ENCODE measurements at places on chromosomes 16 and 17.

- DNase-seq, result no peak
These were observed 144.0 kb downstream of the PRKCA start for GRCh38 chr17:66446419-66446818.

DNA sequence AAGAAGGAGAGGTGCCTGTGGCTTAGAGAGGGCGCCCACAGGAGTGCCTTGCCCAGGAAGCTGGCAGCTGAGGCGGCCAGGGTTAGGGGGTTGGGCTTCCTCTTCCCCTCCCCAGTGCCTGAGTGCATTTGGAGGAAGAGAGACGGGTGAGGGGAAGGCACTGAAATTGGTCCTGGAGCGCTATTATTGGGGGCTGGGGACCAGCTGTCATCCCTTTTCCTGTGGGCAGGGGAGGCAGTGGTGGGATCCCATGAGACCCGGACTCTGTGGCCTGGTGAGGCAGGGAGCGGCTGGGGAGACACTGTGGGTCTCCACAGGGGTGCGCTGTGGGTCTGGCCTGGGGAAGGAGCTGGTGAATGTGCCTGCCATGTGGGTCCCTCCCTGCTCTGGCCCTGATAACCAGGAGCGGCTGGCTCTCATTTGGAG lies 259.7 kb downstream of the SEC14L1 start:
- peak; percentile 27 for DNase-seq

DNA sequence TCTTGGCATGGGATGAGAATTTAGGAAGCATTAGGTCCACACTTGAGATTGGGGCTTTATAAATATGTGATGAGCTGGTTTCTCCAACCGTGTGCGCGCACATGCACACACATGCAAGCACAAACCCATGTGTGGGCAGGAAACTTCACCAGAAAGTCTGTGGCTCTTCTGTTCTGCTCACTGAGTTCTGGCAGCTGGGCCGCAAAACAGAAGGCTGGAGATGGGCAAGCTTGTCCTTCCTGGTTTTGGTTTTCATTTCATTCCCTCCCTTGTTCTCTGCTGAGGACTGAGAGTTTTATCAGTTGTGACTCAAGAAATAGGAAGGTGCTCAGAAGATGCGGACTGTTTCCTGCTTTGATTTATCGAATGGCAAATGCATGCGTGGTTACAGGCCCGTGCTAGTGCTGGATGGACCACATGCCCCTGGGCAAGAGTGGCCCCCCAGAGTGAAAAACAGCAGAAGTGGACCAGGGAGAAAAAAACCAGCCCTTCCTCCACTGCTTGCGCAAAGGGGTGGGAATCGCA lies 14.1 kb downstream of the MAP3K14 start:
- no peak for DNase-seq

- DNase-seq, result no peak
These were observed 3.3 kb downstream of the GRN start for GRCh38 chr17:44348234-44348987.

- no peak for DNase-seq
These were observed 56.7 kb upstream of the MED9 start for GRCh38 chr17:17420082-17420481.

- DNase-seq, result peak; percentile 37
These were observed 18.2 kb downstream of the SCN4A start for GRCh38 chr17:63954402-63955063.

- DNase-seq, result no peak
These were observed 63.6 kb upstream of the TBX2 start for GRCh38 chr17:61335845-61336655.

DNA sequence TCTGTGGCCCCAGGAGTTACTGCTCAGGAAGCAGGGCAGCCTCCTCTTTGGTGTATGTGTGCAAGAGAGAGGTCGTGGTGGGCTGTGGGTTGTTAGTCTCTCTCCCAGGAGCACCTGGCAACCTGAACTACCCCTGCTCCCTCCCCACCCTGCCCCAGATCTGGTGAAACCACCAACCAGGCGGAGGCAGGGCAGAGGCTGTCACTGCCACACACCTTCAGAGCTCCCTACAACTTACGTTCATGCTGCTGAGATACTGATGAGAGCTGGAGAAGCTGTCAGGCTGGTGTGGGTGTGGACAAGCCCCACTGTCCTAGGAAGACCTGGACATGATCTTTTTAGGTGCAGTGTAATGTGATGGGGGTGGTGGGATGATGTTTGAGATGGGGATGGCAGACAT lies 24.3 kb downstream of the GOSR2 start:
- DNase-seq, result no peak

DNA sequence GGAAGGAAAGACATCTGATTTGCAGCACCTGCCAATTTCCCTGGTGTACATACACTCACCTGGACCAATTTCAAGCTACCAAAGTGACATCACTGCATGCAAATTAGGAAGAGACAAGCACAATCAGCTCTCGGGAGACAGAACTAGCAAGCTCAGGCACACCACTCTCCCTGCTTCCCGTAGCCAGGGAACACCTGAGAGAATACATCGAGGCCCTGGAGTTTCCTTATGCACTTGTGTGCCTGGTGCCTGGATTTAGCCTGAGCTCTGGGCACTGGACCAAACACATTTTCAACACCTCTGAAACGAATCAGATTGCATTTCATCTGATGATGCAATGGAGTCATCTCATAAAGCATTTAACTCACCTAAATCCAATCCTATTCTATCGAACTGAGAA lies 110.5 kb downstream of the HS3ST2 start:
- DNase-seq, result no peak

- no peak for DNase-seq
These were observed 20.0 kb upstream of the ITGAX start for GRCh38 chr16:31334934-31335333.

GRCh38 chr16:72689851-72690250 lies 358.1 kb downstream of the ZFHX3 start:
- DNase-seq, result no peak

DNA sequence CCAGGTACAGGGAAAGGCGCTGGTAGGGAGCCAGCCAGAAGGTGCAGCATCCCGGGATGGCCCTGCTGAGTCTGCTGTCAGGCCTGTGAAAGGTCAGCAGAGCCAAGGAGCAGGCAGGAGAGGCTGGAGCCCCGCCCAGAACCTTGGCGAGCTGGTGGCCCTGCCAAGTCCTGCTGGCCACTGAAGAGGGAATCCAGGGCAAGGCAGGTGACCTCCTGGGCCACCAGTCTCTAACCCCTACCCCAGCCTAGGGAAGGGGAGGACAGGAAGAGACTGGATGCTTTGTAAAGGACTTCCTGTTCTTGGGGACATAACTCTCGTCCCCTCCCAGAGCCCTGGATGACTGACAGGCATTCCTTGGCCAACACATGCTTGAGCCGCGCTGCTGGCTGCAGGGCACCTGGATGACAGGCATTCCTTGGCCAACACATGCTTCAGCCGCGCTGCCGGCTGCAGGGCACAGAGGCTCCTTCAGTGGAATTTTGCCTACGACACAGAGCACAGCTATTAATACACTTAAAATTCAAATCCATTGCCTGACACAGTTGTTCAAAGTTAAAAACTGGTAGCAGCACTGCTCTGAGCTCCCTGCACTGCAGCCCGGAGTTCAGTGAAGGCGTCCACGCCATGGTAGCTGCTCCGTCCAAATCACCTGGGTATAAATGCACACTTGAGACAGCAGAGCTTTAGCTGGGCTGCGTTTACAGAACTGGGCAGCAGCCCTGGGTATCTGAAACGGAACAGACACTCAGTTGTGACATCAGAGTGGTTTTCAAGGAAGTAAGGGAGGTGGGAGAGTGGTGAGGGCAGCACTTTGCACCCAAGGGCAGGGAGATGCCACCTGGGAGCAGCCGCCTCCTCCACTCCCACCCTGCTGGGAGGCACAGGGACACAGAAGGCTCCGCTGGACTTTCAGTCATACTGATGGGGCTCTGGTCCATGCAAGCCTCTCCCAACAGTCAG lies 2.0 kb upstream of the BRICD5 start:
- no peak for DNase-seq

- DNase-seq, result no peak
These were observed 203.5 kb upstream of the GOT2 start for GRCh38 chr16:58937661-58938060.

GRCh38 chr16:85464383-85465305 lies 148.5 kb upstream of the GSE1 start:
- DNase-seq, result peak; percentile 32

GRCh38 chr17:68290268-68290954 lies 516 bp downstream of the SLC16A6 start:
- peak; percentile 20 for DNase-seq

DNA sequence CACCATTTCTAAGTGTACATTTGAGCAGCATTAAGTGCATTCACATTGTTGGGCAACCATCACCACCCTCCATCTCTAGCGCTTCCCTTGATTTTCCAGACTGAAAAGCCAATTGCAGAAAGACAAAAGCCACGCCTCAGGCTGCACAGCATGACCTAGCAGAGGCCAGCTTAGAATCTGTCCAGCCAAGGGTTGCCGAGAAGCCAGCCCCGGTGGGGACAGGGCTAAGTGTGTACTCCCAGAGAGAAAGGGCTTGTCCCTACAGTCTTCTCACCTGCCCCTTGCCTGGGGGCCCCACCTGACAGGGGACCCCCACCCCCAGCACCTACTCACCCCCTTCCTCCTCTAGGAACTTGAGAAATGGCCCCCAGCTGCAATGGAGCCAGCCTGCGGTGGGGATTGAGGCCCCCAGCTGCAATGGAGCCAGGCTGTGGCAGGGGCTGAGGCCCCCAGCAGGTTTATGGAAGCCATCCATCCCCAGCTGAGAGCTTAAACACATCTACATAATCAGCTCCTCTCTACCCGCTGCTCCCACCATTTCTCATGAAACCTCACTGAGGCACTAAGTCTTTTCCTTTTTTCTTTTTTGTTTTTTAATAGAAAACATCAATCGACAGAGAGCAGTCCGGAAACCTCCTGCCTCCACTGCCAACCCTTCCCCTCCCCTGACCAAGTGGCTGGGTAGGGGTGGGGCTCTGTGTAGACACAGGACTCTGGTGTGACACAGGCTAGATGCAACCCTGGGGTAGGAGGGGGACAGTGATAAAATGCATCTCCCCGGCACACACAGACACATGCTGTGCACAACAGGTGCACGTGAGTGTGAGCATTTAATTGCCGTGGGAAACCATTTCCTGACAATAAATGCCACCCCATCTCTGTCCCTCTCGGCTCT lies 77.9 kb downstream of the CCT6B start:
- DNase-seq, result no peak

DNA sequence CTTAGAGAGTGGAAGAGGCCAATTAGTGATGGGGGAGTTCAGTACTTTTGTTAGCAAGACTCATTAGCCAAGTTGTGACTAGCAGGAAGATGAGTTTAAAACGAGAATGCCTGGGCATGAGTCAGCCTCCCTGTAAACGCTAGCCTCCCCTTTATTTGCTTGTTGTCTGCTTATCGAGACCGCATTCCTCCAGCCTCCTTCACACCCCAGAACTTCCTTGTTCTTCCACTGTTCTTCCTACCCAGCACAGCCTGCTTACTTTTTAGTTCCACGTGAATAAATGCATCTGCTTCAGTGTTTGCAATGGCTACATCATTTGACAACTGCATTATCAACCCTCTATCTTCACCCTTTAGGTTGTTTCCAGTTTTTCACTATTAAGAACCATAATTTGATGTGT lies 20.2 kb upstream of the OR3A1 start:
- DNase-seq, result no peak

DNA sequence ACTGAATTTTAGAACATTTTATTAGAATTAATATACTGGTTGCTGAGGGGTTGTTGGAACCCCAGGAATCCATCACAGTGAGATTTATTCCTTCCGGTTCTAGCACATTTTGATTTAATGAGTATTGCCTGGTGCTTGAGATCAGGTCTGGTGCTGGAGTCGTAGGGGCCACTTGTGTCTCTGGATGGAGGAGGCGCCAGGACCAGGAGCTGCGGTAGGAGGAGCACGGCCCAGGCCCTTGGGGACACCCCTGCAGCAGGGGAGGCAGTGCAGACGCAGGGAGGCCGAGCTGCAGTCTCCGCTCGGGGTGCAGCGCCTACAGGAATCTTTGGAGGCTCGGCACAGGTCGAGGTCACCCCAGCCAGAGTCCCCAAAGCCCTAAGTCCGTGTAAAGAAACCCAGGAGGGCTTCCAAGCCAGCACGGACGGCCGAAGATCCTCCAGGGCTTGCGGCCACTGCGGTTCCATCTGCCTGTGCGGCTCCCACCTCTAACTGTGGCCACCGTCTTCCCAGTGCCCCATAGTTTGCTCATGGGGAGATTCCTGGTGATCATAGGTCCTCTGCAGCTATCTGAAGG lies 66.2 kb upstream of the CREBBP start:
- no peak for DNase-seq

DNA sequence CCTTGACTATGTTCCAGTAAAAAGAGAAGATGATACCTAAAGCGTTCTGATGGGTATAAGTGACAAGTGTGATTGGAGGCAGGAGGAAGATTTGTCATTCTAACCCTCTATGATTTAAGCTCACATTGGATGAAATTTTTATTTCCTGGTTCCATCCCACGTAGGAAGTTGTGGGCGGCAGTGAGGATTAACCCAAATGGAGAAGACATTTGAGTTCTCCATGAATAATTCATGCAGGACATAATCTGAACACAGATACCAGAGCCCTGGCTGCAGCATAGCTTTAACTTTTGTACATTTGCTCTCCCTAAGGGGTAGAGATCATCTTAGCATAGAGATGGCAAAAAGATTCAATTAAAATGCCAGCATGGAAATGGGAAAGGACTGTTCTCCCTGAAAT lies 146.3 kb downstream of the SLC39A11 start:
- DNase-seq, result no peak

DNA sequence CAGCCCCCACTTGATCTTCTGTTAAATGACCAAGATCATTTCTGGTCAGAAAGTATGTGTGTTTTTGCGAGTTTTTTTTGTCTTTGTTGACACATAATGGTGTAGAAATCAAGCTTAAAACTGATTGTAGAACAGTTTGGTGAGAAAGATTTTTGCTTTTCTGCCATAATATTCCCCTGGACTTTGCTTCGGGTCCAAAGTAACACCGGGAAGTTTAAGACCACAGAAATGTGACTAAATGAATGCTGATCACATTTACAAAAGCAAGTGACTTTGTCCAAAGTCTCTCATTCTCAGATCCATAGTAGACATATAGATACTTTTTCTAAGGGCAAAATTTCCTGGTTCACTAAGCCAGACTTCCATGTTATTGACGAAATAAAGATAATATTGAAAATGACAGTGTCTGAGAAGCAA lies 2.6 kb downstream of the FAM20A start:
- no peak for DNase-seq

- no peak for DNase-seq
These were observed 1.3 kb upstream of the EXOC7 start for GRCh38 chr17:76104896-76105231.

DNA sequence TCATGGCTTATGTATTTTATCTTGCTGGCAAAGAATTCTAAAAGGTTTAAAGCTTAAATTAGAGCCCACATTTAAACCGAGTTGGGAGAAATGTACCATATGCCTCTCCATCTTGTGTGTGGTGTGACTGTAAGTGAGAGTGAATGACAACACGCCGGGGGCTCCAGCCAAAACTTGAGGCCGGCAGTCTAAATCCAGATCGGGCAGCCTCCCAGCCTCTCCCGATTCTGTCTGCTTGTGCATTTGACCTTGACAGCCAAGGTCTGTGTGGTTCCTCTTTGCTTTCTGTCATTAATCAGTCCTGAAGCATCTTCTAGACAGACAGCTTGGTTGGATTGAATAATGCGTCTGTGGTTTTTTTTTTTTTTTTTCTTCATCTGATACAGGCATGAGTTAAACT lies 1093.2 kb upstream of the EEF2KMT start:
- DNase-seq, result no peak

GRCh38 chr16:55370762-55371482 lies 46.9 kb downstream of the IRX6 start:
- peak; percentile 62 for DNase-seq

- DNase-seq, result no peak
These were observed 9.7 kb upstream of the ALOX15B start for GRCh38 chr17:8029121-8029520.

- DNase-seq, result no peak
These were observed 3.8 kb downstream of the TNFSF12 start for GRCh38 chr17:7552621-7553051.

Measured in COR-L47 (cell line).